ENCODE measurements at places on chromosomes 4 and X. TPM values are rescaled to one million over a fixed set of nuclear protein-coding genes. Genes with fewer than 3 reads are reported as not detected.

DNA sequence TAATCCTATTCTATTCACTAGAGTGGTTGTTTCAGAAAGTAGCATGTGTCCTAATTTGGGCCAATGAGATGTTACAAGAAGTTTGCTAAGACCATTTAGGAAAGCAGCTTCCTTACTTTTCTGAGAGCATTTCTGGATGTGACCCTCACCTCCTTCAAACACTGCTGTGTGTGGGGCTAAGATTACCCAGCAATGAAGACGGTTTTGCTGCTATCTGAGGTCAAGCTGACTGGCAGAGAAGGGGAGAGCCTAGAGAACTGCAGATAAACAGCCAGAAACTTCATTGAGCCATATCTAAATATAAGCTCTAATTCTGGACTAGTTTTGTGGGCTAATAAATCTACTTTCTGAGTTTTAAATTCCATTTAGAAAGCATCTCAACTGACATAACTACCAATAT lies 36.4 kb downstream of the ZAR1 start:
- no peaks in the 10 kb centered on the region for H3K4me1 ChIP-seq
- no peak for DNase-seq
- no peak overlapping the region for H3K27ac ChIP-seq
- peaks cover 45% of the 10 kb centered on the region for H3K36me3 ChIP-seq
- H3K27me3 ChIP-seq, result no peaks in the 10 kb centered on the region
- no peak overlapping the region for H3K4me3 ChIP-seq

GRCh38 chrX:55796496-55796895 lies 78.9 kb downstream of the RRAGB start:
- no peak for DNase-seq
- no peak overlapping the region for H3K4me3 ChIP-seq
- no peaks in the 10 kb centered on the region for H3K36me3 ChIP-seq
- no peak overlapping the region for H3K27ac ChIP-seq
- H3K27me3 ChIP-seq, result no peaks in the 10 kb centered on the region

DNA sequence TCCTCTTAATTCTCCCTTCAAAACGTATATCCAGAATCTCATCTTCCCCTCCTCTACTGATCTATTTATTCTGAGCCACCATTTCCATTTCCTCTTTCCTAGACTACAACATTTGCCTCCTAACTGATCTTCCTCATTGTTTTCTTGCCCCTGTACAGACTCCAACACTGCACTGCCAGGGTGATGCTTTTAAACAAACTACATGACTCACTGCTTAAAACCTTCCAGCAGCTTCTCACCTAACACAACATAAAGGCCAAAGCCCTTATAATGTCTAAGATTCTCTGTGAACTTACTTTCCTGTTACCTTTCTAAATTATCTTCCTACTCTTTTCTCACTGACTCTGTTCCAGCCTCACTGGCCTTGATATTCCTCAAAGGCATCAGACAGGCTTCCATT lies 161.0 kb upstream of the HS3ST1 start:
- no peaks in the 10 kb centered on the region for H3K4me1 ChIP-seq
- H3K36me3 ChIP-seq, result no peaks in the 10 kb centered on the region
- no peaks in the 10 kb centered on the region for H3K27me3 ChIP-seq

SFRP2 gene
- 90.3 TPM for total RNA-seq

TBC1D8B gene
- 16.9 TPM for total RNA-seq
